ENCODE measurements at places on chromosomes 2 and 18.

DNA sequence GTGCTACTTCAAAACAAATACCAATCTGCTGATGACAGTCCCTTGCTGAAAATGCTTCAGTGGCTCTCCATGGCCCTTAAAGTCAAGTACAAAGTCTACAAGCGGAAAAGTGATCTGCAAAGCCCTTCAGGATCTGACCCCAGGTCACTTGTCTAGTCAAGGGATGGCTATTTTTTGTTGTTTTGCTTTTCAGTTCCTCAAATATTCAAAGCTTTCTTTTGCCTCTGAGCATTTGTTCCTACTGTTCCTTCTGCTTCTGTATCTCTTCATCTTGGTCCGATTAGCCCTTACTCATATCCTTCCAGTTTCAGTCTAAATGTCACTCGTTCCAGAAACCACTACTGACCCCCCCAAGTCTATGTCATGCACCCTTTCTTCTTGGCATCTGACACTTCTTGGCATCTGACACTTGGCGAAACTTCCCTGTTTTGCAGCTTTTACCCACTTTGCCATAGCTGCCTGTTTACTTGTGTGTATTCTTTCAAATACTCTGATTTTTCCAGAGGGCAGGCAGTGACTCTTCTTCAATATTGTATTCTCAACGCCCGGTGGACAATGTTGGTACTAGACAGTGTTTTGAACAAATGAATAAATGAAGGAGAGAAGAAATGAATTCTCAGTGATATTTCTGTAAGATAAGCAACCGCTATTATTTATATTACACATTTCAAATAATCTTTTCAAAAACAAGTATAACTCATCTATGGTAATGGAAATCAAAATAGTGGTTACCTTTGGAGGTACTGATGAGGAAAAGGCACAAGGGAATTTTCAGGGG lies 175.9 kb upstream of the FN1 start:
- DNase-seq, result no peak

- DNase-seq, result no peak
These were observed 17.2 kb upstream of the KCNG2 start for GRCh38 chr18:79780547-79780946.

GRCh38 chr2:176813156-176813555 lies 399.4 kb upstream of the HNRNPA3 start:
- no peak for DNase-seq

- DNase-seq, result no peak
These were observed 67.0 kb downstream of the ASAP2 start for GRCh38 chr2:9273486-9274130.

- peak; percentile 81 for DNase-seq
These were observed at the start of gene RNPEPL1 for GRCh38 chr2:240567872-240568677. TSS of gene RNPEPL1 (plus strand) at chr2:240568484. CDS start at chr2:240568587, 103 bp downstream.

GRCh38 chr2:172251231-172251630 lies 148.5 kb upstream of the DLX2 start:
- DNase-seq, result no peak

DNA sequence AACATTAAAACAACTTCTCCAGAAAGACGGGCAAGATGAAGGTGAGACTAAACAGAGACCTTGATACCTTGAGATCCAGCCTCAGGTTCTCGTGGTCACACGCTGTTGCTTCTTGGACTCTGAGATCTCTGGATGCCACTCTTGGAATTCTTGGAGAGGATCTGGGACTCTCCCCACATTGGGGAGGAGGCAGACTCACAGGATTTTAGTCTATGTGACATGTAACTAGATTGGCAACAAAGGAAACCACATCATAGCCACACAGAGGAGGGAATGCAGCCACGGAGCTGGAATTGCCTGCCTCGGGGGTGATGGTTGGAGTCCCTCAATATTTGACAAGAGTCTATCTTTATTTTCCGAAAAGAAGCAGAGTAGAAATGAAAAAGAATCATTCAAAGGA lies 78.8 kb upstream of the IGFBP5 start:
- no peak for DNase-seq

DNA sequence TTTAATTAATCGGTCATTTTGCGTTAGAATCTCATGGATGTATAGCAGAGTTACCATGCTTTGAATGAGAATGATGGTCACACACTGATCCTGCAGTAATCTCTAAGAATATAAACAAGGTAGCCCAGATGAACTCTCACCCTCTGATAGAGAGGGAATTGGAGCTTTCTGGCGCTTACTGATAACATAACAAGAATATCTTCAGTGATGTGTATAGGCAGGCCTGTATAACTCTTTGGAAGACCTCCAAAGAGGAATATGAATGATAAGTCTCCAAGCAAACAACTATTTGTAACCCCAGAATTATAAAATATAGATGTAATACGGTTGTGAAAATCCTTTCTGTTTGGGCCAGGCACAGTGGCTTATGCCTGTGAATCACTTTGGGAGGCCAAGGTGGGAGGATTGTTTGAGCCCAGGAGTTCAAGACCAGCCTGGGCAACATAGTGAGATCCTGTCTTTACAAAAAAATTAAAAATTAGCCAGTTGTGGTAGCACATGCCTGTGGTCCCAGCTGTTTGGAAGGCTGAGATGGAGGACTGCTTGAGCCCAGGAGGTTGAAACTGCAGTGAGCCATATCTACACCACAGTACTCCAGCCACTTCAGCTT lies 52.5 kb upstream of the LTBP1 start:
- no peak for DNase-seq

DNA sequence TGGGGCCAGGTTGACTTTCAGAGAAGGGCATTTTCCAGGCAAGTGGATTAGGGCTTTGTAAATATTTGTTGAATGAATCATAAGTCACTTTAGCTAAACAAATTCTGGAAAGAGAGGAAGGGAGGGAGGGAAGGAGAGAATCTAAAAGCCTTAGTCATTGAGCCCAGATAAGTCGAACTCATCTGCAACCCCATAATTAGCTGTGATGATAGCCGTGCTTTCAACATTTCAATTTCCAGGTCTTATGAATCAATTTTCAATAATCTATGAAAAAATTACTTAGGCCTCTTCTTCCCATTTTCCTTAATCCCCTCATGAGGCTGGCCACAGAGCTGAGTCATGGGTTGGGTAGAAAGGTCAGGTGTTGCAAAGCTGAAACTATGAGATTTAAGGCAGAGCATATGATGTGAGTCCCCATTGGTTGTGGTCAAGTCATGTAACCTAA lies 111.9 kb upstream of the MAPRE2 start:
- no peak for DNase-seq

Data from activated CD8-positive, alpha-beta memory T cell treated with anti-CD3 and anti-CD28 coated beads for 24 hours (primary cell).